ENCODE measurements at places on chromosomes 2 and 18. TPM values are rescaled to one million over a fixed set of nuclear protein-coding genes. Genes with fewer than 3 reads are reported as not detected.

CFAP65 gene
- not detected for total RNA-seq

GRCh38 chr2:100793982-100794381 lies 26.0 kb upstream of the NPAS2 start:
- no peak for DNase-seq
- no peak overlapping the region for H3K4me3 ChIP-seq
- no peaks in the 10 kb centered on the region for H3K27me3 ChIP-seq
- no peak overlapping the region for H3K27ac ChIP-seq

FTCDNL1 gene
- total RNA-seq = 1.6 TPM

- H3K27me3 ChIP-seq = no peaks in the 10 kb centered on the region
- peaks cover 4% of the 10 kb centered on the region for H3K4me1 ChIP-seq
- H3K27ac ChIP-seq = peak overlapping the region; percentile 24
- H3K4me3 ChIP-seq = no peak overlapping the region
- peaks cover 13% of the 10 kb centered on the region for H3K36me3 ChIP-seq
- no peak for DNase-seq
Measured at GRCh38 chr2:71082402-71083252, 14.2 kb downstream of the NAGK start.

Data from B cell (primary cell).